NCI-H2107 (cell line): ENCODE measurements at places on chromosomes 6 and 20.

DNA sequence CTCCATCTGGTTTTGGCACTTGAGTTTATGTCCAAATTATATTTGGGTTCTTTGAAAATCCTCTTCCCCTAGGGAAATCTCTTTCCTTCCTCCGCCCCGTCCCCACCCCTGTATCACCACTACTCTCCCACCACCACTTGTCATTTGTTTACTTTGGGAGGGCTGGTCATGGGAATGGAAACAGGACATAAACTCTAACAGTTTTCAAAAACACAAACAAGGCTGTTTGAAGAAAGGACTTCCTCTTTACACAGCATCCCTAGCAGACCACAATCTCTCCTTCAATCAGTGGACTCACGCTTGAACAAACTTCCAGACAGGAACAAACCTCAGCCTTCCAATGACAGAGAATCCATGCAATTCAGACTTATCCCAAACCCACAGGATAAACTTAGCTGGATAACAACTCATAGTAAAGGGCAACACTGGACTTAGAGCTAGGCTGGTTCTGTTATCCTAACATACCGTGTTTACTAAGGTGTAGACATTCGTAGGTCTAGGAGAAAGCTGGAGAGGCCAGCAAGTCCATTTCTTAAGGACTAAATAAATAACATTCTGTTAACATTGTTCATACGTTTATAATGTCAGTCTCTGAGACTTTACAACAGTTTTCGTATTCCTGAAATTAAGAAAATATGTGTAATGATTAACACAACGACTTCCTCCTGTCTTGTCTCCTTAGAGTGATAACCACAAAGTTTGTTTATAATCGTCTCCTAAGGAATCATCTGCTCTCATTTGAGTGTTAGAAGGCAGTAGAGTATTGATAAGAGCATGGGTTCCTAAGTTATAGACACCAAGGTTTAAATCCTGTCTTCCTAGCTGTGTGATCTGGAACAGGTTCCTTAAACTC is 44.1 kb upstream of the CTAGE9 start:
- no peak for DNase-seq

GRCh38 chr6:134092449-134092848 is 40.0 kb upstream of the SLC2A12 start:
- no peak for DNase-seq

GRCh38 chr20:31705191-31705590 is 17.5 kb downstream of the BCL2L1 start:
- no peak for DNase-seq

DNA sequence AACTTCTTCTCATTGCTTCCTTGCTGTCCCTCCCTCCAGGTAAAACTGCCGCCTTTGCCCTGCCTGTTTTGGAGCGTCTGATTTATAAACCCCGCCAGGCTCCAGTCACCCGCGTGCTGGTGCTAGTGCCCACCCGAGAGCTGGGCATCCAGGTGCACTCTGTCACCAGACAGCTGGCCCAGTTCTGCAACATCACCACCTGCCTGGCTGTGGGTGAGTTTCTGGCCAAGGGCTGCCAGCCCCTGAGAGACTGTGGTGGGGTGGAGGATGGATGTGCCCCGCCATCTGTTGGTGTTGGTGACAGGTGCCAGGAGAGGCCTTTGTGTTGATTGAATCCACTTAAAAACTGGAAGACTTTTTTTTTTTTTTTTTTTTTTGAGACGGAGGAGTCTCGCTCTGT is 9.5 kb downstream of the DDX27 start:
- peak; percentile 75 for DNase-seq

- no peak for DNase-seq
Observed at GRCh38 chr6:116395647-116396046, 24.9 kb downstream of the DSE start.

DNA sequence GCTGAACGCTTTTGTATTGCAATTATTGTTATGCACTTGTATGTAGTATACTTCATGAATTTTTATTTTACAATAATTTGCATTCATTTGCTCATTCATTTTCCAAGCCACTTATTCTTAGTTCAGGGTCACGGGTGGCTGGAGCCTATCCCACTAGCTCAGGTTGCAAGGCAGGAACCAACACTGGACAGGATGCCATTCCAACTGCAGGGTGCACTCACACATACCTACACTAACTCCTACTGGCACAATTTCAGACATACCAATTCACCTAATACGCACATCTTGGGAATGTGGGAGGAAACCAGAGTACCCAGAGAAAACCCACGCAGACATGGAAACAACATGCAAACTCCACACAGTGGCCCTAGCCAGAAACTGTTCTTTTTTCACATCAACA is 61.8 kb downstream of the LMBRD1 start:
- no peak for DNase-seq

DNA sequence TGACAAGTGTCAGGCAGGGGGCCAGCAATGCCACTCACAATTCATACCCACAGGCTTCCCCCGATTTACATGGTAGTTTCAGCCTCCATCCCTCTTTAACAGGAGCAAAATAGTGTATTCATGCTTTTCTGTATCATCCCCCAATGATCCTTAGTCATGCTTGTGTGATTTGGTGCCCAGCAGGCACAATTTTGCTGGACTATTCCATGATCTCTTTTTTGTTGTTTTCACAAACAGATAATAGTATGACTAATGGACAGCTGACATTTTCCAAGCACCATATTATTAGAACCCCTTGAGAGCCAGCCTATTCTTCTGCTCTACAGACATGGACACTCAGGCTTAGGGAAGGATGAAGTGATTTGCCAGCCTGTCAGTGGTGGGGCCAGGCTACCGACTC is 128.2 kb upstream of the RIPOR2 start:
- DNase-seq: no peak

DNA sequence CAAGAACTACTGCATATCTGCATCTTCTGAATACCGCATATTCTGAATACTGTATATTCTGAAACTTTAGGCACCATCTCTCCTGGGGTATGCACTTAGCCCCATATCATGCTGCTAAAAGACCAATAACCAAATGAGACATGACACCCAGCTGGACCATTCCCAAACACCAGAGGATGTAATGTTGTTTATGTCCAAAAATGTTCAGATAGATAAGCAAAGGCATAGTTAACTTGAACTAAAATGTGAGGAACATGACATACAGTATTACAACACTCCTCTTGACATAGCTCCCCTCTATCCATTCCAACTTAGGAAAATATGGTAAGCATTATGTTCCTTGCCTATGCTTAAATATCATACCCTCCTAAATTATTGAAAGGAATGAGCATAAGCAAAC is 127.3 kb downstream of the TENT5A start:
- DNase-seq: no peak

GRCh38 chr20:56111961-56112730 is 106.8 kb upstream of the CBLN4 start:
- no peak for DNase-seq

DNA sequence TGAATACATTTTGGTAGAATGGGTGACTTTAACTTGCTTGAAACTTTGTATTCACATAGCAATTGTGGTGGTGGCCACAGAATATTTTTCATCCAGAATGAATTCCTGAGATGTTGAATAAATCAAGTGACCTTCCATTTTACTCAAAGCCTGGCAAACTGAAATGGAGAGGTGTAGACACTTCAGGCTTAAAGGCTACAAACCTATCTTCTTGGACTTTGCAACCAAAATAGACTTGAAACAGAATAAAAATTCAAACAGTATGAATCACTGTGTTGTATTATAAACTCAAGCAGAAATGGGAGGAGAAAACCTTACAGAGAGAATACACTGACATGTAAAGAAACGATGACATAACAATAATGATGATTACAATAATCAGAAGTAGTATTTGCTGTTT is 371.6 kb downstream of the BCKDHB start:
- DNase-seq: no peak

- DNase-seq: no peak
Observed at GRCh38 chr6:22694092-22694724, 124.8 kb downstream of the HDGFL1 start.

DNA sequence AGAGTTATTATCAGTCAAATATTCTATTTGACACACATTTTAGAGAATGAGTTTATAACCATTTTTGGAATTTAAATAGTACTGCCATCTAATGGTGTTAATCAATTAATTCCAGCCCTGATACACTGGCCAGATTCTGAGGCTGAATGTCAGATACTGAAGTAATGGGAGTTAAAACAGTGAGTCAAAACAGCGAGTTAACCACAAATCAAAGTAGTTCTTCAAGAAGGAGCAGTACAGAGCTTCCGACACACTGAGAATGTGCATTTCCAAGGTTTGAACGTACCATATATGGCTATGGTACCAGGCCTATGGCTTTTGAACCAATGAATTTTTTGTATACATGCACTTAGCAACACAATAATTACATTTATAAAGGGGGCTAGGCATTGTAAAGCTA is 11.3 kb upstream of the CEP43 start:
- no peak for DNase-seq

- DNase-seq: no peak
Observed at GRCh38 chr6:45076217-45076930, 251.8 kb upstream of the RUNX2 start.

- no peak for DNase-seq
Observed at GRCh38 chr6:137878486-137879285, 11.6 kb downstream of the TNFAIP3 start.

- no peak for DNase-seq
Observed at GRCh38 chr6:43402820-43403219, 24.5 kb upstream of the ABCC10 start.

DNA sequence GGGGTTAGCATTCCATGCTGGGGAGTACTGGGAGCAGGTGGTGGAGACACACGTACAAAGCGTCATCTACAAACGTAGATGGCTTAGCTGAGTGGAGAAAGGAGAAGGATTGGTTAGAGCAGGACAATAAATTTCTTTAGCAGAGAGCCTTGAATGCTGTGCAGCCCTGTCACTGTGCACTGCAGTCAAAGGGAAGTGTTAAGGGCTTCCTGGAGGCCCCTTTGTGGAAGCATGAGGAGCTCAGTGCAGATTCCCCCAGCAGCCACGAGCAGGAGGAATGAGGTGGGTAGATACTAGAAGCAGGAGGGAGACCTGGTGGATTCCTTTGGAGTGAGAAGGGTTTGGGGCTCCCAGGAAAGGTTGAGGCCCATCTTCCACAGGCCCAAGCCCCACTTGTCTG is 6.1 kb upstream of the TREML4 start:
- DNase-seq: no peak

GRCh38 chr20:2778602-2779321 is 21.7 kb downstream of the CPXM1 start:
- no peak for DNase-seq
